ENCODE measurements at places on chromosomes 6 and 20.

DNA sequence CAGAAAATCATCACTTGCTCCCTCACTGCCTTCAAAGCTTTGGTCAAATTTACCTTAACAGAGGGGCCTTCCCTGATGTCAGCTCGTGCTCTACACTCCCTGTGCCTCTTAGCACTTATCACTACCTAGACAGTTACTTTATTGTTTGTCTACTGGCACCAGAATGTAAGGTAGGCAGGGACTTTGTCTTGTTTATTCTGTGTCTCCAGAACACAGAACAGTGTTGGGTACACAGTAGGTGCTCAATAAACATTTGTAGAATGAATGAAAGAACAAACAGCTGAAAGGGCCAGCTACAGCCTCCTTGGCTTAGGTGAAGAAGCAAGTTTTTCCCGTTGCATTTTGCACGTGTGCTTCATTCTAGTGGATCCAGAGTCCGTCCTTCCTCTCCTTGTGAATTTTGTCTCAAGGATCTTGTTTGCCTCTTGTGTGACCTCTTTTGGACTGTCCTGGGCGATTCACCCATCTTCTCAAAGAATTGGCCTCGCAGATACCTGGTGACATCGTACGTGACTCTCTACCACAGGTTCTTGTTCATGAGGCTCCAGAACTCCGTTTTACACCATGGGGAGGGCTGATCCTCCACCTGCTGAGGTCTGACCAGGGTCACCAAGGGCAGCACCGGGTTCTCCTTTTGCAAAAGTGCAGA is 84.2 kb upstream of the ARMC2 start:
- no peak for DNase-seq

DNA sequence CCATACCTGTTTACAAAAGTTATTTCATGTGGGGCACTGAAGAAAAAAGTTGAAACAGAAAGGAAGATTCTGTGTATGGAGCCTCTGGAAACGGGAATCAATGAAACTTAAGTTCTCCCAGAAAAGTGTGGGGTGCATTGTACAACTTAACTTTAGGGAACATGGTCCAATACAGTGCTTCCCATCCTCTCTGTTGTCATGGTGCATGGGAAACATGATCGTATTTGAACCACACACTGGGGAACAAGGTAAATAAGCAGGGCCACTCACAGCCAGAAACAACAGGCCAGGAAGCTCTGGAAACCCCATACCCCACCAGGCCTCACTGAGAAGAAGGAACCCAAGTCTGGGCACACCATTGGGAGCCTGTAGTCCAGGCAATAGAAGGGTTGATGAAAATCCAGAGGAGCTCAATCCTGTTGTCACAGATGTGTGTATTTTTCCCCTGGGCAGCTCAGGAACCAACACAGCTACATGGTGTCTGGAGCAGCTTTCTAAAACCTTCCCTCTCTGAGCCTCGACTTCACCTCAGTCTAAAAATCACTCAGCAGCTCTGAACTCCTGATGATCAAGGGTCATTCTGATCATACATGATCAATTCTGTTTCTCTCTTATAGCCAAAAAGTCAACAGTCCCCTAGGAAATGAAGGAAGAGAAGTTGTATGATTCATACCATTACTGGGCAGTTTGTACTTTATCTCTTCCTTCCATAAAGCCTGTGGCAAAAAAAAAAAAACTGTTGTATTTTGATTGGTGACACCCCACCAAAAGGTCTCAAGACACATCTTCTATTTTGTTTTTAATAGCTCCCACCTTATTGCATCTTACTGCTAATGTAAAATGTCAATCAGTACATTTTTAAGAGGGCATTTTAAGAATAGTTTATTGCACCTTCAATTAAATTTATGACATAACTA is 198.5 kb upstream of the TAB2 start:
- DNase-seq, result no peak

- DNase-seq, result no peak
Measured at GRCh38 chr6:6798448-6798860, 209.9 kb downstream of the LY86 start.

DNA sequence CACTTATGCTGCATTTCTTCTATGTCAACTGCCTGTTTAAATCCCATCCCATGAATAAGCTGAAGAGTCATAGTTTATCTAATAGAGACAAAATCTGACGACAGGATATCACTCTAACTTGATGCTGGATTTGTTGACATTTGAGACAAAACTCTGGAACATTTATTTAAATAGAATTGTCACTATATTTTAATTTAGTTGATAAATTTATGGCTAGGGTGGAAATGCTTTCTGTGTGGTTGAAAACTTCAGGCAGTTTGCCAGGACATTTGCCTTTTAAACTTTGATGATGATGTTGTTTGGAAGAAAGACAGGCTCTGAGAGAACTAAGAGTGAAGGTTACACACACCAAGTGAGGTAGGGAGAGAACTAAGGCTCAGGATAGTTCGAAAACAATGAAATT is 68.1 kb downstream of the GJA1 start:
- DNase-seq, result peak; percentile 71

GRCh38 chr6:141610741-141611140 is 522.0 kb upstream of the GJE1 start:
- DNase-seq, result peak; percentile 12

DNA sequence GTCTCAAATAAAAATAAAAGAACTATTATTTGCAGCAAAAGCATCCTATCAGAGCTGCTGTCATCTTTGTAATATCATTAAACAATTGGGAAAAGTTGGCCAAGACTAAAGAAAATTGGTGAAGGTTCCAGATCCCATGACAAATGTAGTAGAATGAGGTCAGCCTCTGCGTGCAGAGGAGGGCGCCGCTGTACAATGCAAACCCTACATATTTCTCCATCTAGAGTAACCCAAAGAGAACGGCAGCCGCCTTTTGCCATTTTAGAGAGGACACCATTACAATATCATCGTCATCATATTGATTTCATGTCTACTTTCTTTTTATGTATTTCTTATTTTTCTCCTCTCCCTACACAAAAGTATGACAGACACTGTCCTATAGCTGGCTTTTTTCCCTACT is 59.5 kb downstream of the ZMYND8 start:
- DNase-seq, result no peak

- DNase-seq, result no peak
Measured at GRCh38 chr6:170298688-170299087, 7.8 kb upstream of the DLL1 start.

DNA sequence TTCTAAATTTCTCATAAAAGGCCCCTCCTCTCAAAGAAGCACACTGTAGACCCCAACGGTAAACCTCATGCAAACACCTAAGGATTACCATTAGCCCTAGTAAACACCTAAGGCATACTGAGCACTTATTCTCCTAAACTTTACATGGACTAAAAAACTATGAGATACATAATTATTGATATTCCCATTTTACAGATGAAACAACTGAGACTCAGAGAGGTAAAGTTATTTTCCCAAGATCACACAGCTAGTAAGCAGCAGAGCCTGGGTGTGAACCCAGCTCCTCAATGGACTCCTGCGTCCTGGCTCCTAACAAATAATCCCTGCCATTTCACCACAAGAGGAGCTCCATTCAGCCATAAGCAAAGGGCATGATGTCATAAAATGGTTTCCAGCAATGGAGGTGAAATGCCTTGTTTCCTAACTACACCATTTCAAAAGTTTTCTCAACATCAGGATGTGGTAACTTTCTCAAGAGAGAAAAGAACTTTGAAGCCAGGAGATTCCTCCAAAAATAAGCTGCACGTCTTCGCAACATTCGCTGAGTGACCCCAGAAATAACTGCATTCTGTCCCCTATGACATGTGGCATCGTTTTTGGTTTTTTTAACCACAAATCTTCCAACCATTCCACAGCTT is 4.1 kb downstream of the ATP9A start:
- peak; percentile 35 for DNase-seq

DNA sequence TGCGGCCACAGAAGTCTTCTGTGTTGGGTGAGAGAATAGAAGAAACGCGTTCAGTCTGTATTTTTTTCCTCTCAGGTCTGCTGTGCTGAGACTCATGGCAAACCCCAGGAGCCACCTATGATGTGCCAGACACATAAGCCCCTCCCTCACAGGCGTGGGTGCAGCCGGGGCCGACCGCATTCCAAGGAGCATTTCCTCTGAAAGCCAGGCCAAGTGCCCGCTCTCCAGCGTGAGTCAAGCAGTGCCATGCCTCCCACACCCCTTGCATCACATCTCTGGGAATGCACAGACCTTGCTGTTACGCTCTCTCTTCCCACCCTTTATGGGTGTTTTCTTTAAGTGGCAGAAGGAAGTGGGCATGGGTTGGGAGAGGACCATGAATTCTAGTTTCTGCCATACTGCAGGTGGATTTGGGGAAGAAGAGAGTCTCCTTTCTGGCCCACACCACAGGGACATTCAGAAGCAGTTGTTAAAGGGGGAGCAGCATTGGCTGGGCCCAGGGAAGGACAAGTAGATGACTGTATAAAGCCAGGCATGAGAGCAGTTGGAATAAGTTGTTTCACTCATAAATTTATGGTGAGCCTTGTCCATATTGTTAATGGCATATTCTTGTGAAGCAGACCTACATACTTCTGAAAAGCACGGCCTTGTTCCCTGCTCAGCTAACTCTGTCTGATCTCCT is 37.1 kb upstream of the TFAP2A start:
- peak; percentile 94 for DNase-seq

GRCh38 chr20:16385891-16386290 is 187.4 kb downstream of the KIF16B start:
- no peak for DNase-seq

DNA sequence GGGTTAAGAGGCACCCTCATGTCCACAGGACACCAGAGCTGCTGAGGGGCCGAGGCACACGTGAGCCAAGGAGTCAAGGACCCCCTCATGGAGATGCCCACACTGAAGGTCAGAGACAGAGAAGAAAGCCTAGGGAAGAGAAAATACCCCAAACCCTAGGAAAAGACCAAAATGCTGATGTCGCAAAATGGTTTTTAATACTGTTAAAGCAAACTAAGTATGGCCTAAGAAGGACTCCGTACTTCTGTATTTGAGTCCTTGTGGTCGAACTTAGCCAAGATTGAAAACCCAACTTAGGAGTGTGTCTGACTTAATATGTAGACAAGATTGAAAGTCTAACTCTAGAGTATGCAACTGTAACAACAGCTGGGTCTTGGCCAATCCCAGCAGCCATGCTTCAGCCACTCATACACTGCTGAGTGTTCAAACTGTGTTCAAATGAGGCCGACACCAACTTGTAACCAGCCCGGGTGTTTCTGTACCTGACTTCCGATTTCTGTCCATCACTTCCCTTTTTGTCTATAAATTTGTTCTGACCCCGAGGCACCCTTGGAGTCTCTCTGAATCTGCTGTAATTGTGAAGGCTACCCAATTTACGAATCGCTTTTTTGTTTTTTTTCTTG is 92.6 kb upstream of the AGPAT4 start:
- DNase-seq, result no peak

DNA sequence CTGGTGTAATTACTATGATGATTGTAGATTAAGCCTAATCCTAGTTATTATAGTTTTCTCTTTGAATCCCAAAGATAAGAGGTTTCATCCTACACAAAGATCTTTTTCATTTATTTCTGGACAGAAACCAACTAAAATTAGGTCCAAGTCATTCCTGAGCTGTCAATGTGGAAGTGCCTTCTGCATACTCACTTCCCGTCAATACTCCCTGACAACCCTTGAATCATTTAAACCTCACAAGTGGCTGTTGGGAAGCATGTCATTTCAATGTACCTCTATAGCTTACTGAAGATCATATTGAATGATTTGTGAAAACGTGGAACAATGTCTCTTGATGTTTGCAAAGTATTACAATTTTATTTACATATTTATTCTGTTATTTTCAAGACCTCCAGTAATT is 274.1 kb downstream of the HACE1 start:
- DNase-seq, result no peak

DNA sequence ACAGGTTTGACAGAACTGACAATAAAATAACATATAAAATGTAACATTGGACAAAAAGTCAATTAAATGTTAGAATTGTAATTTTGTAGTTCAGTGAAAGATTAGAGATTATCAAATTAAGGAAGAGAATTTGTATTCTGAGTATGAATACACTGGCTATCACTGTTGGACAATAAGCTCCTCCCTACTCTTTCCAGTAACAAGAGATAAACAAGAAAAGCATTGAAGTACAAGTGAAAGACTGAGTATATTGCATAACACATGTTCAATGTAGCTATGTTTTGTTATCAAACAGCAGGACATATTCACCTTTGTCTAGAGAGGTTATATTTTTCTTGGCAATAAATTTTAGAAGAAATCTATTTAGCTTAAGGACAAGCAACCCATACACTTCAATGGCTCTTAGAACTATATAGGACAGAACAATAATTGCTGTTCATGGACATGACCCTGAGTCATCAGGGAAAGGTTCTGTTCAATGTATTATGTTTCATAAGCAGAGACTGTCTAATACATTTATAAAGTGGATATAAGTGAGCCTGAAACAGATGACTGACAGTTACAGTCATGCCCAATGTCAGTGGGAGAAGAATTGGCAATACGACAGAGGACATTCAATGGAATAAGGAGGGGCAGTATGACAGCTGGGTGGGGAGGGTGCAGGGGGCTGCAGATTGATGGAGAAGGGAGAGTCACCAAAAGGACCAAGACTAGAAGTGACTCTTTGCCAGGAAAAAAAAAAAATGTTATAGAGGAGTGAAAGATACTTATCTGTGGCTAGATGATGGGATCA is 520.4 kb downstream of the FRK start:
- DNase-seq, result no peak

DNA sequence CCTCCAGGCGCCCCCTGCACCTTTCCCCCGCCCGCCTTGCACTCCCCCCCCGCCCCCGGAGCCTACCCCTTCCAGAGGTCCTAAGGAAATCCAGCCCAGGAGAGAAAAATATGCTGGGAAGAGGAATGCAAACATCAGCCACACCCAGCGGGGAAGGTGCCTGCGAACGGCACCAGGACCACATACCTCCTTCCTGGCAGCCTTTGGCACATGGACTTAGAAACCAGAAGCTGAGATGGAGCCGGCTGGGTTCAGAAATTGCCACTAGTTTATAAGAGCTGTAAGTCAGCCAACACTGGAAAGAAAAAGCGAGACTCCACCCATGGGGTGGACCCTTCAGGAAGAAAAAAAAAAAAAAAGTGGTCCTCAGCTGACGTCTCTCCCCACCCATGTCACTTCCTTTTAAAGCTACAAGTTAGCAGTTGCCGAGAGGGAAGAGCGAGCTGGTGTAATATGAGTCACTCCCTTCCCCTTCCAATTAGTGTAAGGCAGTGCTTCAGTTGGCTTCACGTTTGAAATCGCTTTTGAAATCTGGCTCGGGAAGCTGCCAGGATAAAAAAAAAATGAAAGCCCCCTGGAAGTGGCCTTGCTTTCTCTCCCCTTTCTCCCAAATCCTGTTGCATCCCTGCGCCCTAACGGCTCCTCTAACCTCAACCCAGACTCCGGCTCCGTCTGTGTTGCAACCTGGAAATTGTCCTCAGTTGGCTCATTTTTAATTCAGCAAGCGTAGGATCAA is at the start of gene AGPAT4:
AGPAT4 (minus strand) TSS at position 310 of the 736 bp plus-strand sequence. CDS start 41,848 bp downstream, outside the sequence.
- DNase-seq, result peak; percentile 99

- peak; percentile 87 for DNase-seq
Measured at GRCh38 chr6:55694148-55694547, 115.2 kb upstream of the HMGCLL1 start.

- no peak for DNase-seq
Measured at GRCh38 chr20:25032065-25032477, 25.9 kb downstream of the ACSS1 start.

- DNase-seq, result no peak
Measured at GRCh38 chr6:108380876-108381275, 86.0 kb downstream of the AFG1L start.

GRCh38 chr6:22826961-22827360 is 257.6 kb downstream of the HDGFL1 start:
- peak; percentile 96 for DNase-seq

- no peak for DNase-seq
Measured at GRCh38 chr6:160264061-160264612, 5.5 kb upstream of the SLC22A2 start.
